ENCODE measurements at places on chromosomes 16 and 17.

GRCh38 chr17:13475574-13476223 is 126.0 kb downstream of the HS3ST3A1 start:
- DNase-seq: no peak

DNA sequence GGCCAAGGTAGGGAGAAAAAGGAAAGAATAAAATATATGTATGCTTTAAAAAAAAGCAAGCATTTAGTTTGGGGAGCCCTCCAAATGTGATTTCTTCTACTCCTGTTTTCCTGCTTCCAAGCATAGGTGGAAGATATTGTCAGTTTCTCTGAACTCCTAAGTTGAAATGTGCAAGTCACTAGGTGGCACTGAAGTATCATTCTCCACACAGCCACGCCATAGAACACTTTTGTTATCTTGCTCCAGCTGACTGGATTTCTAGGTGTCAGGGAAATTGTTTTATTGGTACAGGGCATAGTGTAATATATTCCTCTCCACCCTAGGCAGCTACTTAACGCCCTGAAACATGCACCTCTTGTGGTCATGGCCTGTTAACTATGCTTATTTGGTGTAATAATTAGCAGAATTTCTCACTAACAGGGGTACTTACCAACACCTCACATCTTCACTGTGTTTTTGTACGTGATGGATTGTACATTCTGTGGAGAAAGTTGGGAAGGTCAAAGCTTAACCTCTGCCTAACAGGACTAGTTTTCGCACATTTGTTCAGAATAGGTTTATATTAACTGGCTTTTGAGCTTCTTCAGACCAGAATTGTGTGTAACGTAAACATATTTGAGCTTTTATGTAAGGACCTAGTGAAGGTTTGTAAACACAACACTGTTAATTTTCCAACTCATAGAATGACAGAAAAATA is 69.3 kb downstream of the FTO start:
- DNase-seq: no peak

- no peak for DNase-seq
Measured at GRCh38 chr17:79747508-79748294, 17.0 kb downstream of the ENPP7 start.

GRCh38 chr16:89687092-89687940 is 827 bp downstream of the CDK10 start:
- no peak for DNase-seq

DNA sequence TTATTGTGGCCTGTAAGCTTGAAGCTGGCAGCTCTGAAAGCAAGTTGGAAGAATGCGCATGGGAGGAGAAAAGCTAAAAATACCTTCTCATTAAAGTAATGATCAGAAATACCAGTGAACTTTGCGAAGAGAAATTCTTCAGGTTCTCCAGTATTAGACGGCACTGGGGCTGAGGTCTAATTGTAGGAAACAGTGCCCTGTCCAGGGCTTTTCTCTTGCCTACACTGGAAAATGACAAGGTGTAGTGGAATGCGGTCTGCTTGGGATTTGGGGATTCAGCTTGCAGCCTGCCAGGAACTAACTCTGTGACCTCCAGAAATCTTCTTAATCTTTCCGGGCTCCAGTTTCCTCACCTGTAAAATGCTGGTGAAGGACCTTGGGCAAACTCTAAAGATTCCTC is 53.3 kb upstream of the KCNJ16 start:
- DNase-seq: no peak

GRCh38 chr17:39244600-39245570 is 19.1 kb upstream of the STAC2 start:
- DNase-seq: peak; percentile 92

DNA sequence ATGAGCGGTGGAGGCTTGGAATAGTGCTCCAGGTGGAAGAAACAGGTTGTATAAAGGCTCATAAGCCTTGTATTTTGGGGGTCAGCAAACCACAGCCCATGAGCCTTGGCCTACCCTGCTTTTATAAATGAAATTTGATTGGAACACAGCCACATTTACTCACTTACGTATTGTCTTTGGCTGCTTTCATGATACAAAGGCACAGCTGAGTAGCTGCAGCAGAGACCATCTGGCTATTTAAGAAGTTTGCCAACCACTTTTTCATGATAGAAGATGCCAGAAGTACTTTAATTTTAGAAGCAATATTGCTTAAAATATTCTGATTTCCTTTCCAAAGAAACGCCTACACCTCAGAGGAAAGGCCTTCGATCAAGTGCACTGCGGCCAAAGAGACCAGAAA is 73.8 kb downstream of the C17orf58 start:
- DNase-seq: no peak

DNA sequence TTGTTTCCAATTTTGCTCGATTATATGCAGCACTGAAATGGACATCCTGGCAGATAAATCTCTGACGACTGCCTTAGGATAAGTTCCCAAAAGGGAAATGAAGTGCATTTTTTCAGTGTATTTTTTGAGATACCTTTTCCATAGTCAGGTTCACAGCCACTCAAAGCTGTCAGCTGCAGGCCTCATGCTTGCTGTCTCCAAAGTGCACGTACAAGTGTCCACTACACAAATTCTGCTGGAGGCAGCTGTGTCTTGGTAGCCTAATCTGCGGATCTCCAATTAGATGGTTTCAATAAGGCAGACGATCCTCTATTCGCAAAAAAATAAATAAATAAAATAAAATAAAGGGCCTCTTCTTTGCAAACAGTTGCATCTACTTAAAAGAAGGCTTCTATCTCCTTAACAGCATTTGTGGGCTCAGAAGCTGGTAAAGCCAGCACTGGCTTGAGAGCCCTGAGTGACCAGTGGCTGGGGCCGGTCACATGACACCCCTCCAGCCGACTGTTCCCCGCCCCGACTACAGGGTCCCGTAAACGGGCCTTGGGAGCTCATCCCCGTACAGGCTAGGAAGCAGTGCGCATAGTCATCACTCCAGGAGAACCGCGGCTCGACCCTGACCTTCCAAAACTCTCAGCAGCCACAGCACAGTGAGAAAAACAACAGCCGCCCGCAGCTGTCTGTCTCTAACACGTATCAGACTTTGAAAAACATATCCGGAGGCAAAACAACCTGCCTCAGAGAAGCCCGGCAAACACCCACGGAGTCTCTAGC is 18.8 kb downstream of the RPH3AL start:
- peak; percentile 63 for DNase-seq

- peak; percentile 77 for DNase-seq
Measured at GRCh38 chr16:22077700-22078313, 14.5 kb upstream of the VWA3A start.

DNA sequence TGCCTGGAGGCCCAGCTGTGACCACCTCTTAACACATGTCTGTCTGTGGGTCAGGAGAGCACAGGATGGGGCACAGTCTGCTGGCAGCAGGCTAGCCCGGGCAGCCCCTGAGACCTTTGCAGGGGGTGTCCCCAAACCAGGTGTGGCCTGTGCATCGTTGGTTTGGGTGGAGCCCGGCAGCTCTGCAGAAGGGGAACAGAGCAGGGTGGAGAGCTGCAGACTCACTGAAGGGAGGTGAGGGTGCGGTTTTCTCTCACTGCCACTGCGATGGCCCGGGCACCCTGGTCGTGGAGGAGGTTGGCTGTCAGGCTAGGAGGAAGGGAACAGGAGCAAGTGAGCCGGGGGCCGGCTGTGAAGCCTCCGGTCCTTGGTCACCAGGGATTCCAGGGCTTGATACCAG is 28.8 kb downstream of the NLRC3 start:
- DNase-seq: no peak

DNA sequence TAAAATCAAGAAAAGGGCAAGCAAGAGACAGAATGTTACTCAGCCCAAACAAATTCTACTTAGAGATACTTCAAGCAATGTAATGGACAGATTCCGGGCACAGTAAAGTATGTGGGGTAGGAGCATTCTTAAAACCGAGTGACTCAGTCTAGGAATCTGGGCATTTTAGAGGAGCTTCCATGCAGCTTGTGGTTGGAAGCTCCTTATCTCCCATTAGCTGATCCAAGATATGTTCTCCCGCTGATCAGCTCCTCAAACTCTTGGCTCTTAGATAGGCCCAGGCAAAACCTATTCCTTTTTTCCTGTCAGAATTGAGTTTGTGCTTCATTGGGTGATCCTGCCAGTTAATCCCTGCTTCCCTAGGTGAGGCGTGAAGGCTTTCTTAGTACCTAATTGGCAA is 303.3 kb downstream of the CEP112 start:
- no peak for DNase-seq

- no peak for DNase-seq
Measured at GRCh38 chr17:7475764-7476422, 3.5 kb downstream of the ZBTB4 start.

DNA sequence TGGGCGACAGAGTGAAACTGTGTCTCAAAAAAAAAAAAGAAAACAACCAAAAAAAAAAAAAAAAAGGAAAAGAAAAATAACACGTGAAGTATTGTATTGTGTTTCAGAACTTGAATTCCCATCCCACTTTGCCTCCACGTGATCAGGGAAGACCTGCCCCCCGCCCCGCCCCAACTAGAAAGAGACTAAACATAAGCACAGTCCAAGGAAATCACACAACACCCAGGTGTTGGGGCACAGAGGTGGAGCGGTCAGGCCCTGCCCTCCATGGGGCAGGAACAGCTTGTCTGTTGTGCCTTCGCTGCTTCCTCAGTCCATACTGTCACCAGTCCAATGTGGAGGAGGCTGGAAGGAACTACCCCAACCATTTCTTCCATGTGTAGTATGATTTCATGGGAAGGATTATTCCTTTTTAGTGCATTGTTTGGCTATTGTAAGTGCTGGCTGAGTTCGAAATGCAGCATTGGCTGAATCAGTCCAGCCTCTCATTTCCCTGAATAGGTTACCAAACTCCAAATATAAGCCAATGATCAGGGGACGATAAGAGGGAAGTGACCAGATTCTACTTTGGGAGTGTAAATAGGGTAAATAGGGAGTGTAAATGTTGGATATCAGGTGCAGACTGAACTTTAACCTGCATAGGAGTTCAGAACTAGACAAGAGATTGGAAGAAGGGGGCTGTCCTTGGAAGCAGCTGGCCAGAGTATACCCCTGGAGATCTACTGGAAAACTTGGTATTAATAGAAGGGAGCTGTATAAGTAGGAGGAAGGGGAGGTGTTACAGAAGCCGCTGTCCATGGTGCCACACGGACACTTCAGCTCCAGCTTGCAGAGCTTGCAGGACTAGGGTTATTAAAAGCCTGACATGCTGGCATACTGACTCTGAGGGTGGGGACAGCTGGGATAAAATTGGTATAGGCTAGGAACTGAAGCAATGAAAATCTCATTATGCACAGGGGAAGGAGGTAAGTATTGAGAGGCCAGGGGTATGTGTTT is 50.7 kb downstream of the TANGO6 start:
- DNase-seq: peak; percentile 49

- DNase-seq: no peak
Measured at GRCh38 chr17:670286-670685, 44.4 kb downstream of the VPS53 start.

DNA sequence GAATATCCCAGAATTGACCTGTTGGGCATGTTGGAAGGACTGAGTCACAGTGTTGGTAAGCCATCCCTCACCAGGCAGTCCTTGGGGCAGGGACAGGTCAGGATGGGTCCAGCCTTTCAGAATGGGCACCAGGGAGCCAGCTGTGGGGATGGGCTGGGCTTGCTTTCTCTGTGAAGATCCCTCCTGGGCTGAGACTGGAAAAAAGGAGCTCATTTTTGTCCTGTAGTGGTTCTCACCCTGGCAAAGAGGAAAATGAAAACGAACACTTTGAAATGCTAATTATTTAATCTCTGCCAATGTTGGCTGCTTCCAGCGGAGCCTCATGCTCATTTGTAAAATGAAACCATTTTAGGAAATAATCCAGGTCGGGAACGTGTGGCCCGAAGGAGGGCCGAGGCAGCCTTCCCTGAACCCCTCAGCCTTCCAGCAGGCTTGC is 237.5 kb upstream of the SALL1 start:
- DNase-seq: no peak

DNA sequence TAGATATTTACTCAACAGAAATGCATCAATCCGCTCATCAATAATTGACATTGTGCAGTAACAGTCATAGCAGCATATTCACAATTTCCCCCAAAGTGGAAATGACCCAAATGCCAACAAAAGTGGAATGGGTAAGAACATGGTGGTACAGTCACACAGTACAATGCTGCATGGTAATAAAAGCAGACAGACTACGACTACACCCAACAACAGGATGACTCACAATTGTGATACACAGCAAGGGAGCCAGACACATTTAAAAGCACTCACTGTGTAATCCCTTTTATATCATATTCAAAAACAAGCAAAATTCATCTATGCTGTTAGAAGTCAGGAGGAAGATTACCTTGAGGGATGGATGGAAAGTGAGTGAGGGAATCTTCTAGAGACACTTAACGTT is 76.5 kb upstream of the NUDT7 start:
- DNase-seq: no peak

GRCh38 chr17:70091696-70092095 is 16.7 kb downstream of the KCNJ16 start:
- no peak for DNase-seq

- no peak for DNase-seq
Measured at GRCh38 chr17:79054200-79054960, 20.2 kb upstream of the ENGASE start.

- no peak for DNase-seq
Measured at GRCh38 chr17:74466111-74466827, at the start of gene CD300A. TSS of gene CD300A (plus strand) at chr17:74466634. CDS start at chr17:74466704, 70 bp downstream.

GRCh38 chr17:83012200-83012785 is 67.1 kb upstream of the METRNL start:
- DNase-seq: no peak

DNA sequence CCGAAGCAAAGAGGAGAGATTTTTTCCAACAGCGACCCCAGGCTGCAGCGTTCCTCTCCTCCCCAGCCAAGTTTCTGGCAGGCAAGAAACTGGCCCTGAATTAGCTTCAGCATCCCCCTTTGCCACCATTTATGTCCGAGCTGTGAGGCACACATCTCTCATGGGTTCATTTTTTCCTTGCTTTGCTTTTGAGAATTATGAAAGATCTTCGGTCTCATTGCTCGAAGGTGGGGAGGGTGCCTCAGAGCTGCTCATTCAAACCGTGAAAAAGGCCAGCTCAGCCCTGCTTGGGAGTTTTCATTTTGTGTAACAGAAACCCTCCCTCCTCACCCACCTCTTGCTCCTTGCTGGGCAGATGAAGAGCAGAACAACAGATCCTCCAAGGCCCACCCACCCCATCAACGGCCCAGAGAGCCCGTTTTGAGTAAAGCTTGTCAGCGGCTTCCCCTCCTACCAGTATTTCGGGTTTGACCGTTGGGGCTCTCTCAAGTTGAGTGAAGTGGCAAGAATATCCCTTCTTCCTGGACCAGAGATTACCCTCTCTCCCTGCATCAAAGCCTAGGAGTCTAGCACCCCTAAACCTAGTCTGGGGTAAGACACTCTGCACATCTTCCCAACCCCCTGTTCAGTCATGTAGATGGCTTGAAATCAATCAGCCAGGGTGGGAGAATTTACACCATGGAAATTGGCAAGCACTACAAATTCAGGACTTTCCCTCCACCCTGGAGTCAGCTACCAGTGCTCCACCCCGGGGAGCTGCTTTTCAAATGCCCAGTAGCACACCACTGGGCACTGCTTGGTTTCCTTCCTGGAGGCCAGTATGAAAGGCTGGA is 1.8 kb downstream of the CCR7 start:
- no peak for DNase-seq

- DNase-seq: no peak
Measured at GRCh38 chr17:16507918-16508533, 16.0 kb upstream of the LRRC75A start.

All from right forelimb (tissue), 1 donor.